ENCODE measurements at places on chromosomes 1 and 21. TPM values are rescaled to one million over a fixed set of nuclear protein-coding genes. Genes with fewer than 3 reads are reported as not detected.

DNA sequence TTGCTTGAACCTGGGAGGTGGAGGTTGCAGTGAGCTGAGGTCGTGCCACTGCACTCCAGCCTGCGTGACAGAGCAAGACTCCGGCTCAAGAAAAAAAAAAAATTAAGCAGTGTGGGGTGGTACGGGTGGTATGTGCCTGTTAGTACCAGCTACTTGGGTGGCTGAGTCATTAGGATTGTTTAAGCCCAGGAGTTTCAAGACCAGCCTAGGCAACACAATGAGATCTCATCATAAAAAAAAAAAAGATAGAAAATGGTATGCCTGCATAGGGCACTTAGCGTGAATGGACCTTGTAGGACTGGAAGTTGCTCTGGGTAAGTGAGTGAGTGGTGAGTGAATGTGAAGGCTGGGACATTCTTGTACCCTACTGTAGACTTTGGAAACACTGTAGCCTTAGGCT, 37.0 kb downstream of the TBCE start:
- H3K4me3 ChIP-seq = no peak overlapping the region
- peaks cover 32% of the 10 kb centered on the region for H3K4me1 ChIP-seq
- no peaks in the 10 kb centered on the region for H3K27me3 ChIP-seq
- H3K36me3 ChIP-seq = peaks cover 11% of the 10 kb centered on the region

DNA sequence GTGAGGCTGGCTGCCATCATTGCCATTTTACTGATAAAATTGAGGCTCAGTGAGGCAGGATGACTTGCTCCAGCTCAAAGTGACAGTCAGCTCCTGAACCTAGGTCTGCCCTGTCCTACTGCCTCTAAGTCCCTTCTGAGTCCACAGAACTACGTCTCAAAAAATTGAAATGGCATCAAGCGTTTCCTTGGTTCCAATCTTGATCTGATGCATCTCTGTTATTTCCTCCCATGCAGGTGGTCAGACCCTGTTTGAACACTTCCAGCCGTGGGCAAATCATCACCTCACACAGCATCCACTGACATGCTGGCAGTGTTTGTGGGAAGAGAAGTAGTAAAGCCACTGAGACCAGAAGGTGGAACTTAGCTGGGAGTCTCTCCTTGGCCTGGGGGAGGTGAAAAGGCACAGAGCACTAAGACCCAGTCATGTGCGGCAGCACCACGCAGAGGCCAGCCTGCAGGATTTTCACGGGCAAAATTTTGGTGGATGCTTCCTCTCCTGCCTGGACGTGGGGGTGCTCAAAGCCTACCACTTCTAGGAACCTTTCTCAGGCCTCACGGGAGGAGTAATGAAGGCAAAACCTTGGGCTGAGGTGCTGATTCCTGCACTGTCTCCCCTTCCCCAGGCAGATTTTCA, 7.8 kb upstream of the CPLANE2 start:
- H3K36me3 ChIP-seq = peaks cover 25% of the 10 kb centered on the region
- peaks cover 24% of the 10 kb centered on the region for H3K4me1 ChIP-seq
- H3K27me3 ChIP-seq = no peaks in the 10 kb centered on the region
- DNase-seq = no peak
- no peak overlapping the region for H3K27ac ChIP-seq

DNA sequence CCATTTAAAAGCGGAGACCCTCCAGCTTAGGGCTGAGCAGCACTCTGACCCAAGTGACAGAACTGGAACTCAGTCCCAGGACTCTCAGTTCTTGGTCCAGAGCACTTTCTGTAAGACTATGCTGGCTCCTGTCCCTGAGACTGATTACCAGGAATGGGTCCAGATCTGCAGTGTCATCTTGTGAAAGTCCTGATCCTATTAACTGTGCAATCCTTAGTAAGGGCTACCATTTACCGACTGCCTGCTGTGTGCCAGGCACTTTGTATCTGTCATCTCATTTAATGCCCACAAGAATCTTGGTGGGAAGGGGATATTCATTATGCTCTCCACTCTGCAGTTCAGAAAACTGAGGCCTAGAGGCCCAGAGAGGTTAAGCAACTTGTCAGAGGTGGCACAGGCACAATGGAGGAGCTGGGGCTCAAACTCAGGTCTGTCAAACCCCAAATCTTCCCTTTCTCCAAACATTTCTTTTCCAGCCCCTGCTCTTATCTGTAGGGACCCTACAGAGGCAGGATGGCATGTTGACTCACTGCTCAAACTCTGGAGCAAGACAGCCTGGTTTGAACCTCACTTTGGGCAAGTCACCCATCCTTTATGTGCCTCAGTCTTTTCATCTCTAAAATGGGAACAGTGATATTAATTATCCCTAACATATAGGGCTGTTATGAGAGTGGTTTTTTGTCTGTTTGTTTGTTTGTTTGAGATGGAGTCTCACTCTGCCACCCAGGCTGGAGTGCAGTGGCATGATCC, 57.6 kb upstream of the IFNLR1 start:
- DNase-seq = no peak
- no peaks in the 10 kb centered on the region for H3K4me1 ChIP-seq
- no peak overlapping the region for H3K4me3 ChIP-seq
- H3K27me3 ChIP-seq = no peaks in the 10 kb centered on the region
- no peaks in the 10 kb centered on the region for H3K36me3 ChIP-seq

GRCh38 chr21:45010860-45011259, 63.5 kb upstream of the ADARB1 start:
- H3K27me3 ChIP-seq = peaks cover 38% of the 10 kb centered on the region
- no peaks in the 10 kb centered on the region for H3K36me3 ChIP-seq
- DNase-seq = no peak
- H3K4me3 ChIP-seq = no peak overlapping the region
- H3K27ac ChIP-seq = no peak overlapping the region
- H3K4me1 ChIP-seq = peaks cover 12% of the 10 kb centered on the region

DNA sequence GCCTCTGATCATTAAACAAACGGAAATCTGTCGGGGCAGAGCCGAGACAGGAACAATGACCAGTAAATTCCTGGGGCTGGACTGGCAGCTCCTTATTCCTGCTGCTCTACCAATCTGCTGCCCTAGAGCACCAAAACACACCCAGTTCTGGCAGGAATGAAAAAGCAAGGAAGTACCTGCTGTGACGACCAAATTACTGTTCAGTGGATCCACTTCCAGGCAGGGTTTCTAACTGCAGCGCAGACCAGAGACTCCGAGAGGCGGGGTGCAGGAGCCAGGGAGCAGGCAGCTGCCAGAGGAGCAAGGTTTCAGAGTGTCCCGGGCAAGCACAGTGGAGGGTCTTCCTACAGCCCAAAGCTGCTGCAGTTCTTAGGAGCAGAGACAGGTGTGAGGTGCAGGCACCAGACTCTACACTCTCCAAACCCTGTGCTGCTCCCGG, 32.4 kb downstream of the KANK4 start:
- peaks cover 98% of the 10 kb centered on the region for H3K27me3 ChIP-seq
- H3K4me1 ChIP-seq = peaks cover 18% of the 10 kb centered on the region
- no peak for DNase-seq

- H3K4me3 ChIP-seq = no peak overlapping the region
- no peak for DNase-seq
- H3K27me3 ChIP-seq = peaks cover 76% of the 10 kb centered on the region
- H3K27ac ChIP-seq = no peak overlapping the region
- H3K36me3 ChIP-seq = no peaks in the 10 kb centered on the region
Observed at GRCh38 chr1:38258085-38258627, 211.6 kb upstream of the POU3F1 start.

DNA sequence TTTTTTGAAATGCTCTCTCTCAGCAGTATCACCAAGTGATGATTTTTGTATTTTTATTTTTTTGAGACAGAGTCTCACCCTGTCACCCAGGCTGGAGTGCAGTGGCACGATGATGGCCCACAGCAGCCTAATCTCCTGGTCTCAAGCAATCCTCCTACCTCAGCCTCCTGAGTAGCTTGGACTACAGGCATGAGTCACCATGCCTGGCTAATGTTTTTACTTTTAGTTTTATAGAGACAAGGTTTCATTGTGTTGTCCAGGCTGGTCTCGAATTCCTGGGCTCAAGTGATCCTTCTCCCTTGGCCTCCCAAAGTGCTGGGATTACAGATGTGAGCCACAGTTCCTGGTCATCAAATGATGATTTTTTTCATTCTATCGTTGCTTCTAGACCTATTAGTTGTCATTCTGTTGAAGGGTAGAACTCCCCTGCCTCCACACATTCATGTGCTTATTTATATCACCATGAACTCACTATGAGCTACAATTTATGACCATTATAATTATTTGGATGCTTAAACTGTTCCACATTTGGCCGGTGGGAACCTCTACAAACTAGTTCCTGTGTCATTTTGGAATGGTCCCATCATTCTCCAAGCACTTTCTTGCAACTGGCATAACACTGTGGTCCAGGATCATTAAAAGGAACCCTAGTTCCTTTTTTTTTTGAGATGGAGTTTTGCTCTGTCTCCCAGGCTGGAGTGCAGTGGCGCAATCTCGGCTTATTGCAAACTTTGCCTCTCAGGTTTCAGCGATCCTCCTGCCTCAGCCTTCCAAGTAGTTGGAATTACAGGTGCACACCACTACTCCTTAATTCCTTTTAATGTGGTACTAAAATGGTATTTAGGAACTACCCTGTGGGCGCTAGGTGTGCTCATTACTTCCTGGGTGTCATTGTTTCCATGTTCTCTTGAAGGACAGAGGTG, 20.2 kb upstream of the TOR3A start:
- no peak for DNase-seq
- H3K27me3 ChIP-seq = no peaks in the 10 kb centered on the region
- peaks cover 1% of the 10 kb centered on the region for H3K36me3 ChIP-seq
- no peak overlapping the region for H3K4me3 ChIP-seq
- no peak overlapping the region for H3K27ac ChIP-seq
- H3K4me1 ChIP-seq = peaks cover 8% of the 10 kb centered on the region

GRCh38 chr1:69569576-69570328, 2.0 kb downstream of the LRRC7 start:
- H3K4me3 ChIP-seq = no peak overlapping the region
- H3K4me1 ChIP-seq = peaks cover 11% of the 10 kb centered on the region
- no peak for DNase-seq
- H3K27ac ChIP-seq = no peak overlapping the region
- peaks cover 20% of the 10 kb centered on the region for H3K27me3 ChIP-seq

GRCh38 chr21:21177353-21177986, 179.3 kb downstream of the NCAM2 start:
- no peak overlapping the region for H3K27ac ChIP-seq
- no peak overlapping the region for H3K4me3 ChIP-seq
- H3K36me3 ChIP-seq = no peaks in the 10 kb centered on the region
- H3K27me3 ChIP-seq = no peaks in the 10 kb centered on the region
- H3K4me1 ChIP-seq = no peaks in the 10 kb centered on the region
- no peak for DNase-seq

- no peak overlapping the region for H3K27ac ChIP-seq
- no peaks in the 10 kb centered on the region for H3K27me3 ChIP-seq
- DNase-seq = no peak
- H3K4me3 ChIP-seq = no peak overlapping the region
- H3K4me1 ChIP-seq = no peaks in the 10 kb centered on the region
- peaks cover 6% of the 10 kb centered on the region for H3K36me3 ChIP-seq
Observed at GRCh38 chr1:17648457-17649145, 106.5 kb upstream of the ACTL8 start.

GRCh38 chr1:29156543-29157268, 25.0 kb downstream of the SRSF4 start:
- no peaks in the 10 kb centered on the region for H3K4me1 ChIP-seq
- H3K4me3 ChIP-seq = no peak overlapping the region
- DNase-seq = no peak
- H3K36me3 ChIP-seq = peaks cover 67% of the 10 kb centered on the region

The ANKRD34A gene
- 0.27 TPM for total RNA-seq

The AMIGO1 gene
- 1.3 TPM for total RNA-seq

The NSUN4 gene
- total RNA-seq = 38.7 TPM

The CELA2A gene
- not detected for total RNA-seq

The HSD3B1 gene
- not detected for total RNA-seq

The PROK1 gene
- not detected for total RNA-seq

The IFNAR1 gene
- 32.1 TPM for total RNA-seq

The LDLRAP1 gene
- total RNA-seq = 8.3 TPM

Measured in Calu3 (cell line).